ENCODE measurements at places on chromosomes 6 and 20.

- no peak for DNase-seq
These were observed 136.7 kb upstream of the EEF1E1 start for GRCh38 chr6:8238773-8239683.

- peak; percentile 66 for DNase-seq
These were observed 93.8 kb upstream of the LY86 start for GRCh38 chr6:6494677-6495076.

- DNase-seq, result peak; percentile 24
These were observed 276.9 kb upstream of the SUPT3H start for GRCh38 chr6:45654673-45655072.

DNA sequence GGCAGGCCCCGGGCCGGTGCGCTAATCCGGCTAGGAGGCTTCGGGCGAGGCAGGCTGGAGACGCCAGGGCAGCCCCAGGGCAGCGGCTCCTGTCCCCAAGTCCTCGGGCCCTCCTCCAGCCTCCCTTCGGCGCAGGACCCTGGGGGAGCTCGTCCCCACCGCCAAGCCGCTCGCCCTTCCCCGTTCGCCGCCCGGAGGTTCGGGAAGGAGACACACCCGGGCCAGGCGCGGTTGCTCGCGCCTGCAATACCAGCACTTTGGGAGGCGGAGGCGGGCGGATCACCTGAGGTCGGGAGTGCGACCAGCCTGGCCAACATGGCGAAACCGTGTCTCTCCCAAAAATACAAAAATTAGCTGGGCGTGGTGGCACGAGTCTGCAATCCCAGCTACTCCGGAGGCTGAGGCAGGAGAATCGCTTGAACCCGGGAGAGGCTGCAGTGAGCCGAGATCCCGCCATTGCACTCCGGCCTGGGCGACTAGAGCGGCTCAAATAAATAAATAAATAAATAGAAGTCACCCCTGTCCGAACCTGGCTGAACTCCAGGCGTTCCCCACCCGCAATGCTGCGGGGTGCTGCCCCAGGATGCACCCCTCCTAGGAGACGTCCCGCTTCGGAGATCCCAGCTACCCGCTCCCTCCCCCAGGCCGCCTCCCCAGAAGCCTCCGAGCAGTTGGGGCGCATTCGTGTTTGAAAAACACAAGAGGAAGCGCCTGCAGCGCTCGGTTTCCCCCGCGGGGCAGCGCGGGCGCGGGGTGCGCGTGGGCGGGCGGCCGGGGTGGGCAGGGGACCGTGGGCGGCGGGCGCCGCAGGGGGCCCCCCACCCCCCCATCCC, 27.5 kb downstream of the SERPINB9 start:
- peak; percentile 54 for DNase-seq

- DNase-seq, result no peak
These were observed 58.5 kb upstream of the ATXN1 start for GRCh38 chr6:16819752-16820151.

DNA sequence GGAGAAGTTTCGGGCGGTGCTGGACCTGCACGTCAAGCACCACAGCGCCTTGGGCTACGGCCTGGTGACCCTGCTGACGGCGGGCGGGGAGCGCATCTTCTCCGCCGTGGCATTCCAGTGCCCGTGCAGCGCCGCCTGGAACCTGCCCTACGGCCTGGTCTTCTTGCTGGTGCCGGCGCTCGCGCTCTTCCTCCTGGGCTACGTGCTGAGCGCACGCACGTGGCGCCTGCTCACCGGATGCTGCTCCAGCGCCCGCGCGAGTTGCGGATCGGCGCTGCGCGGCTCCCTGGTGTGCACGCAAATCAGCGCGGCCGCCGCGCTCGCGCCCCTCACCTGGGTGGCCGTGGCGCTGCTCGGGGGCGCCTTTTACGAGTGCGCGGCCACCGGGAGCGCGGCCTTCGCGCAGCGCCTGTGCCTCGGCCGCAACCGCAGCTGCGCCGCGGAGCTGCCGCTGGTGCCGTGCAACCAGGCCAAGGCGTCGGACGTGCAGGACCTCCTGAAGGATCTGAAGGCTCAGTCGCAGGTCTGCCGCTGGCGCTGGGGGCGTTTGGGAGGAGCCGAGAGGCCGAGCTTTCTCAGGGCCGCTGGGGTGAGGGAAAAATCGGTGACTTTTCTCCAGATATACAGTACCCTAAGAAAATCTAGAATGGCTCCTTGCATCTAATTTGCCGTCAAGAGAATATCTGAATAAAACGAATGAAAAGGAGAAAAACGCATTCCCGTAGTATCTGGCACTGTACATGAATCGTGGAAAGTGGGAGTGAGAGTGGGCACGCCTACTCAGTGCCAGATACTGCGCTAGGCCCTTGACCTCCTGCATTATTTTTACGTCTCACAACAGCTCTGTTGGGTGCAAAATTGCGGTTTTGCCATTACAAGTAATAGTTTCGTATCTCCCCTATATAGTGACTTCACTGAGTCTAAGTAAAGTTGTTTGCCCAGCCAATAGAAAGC, 1.0 kb downstream of the CALHM6 start:
- DNase-seq, result peak; percentile 56

- DNase-seq, result no peak
These were observed 40.7 kb upstream of the FOXQ1 start for GRCh38 chr6:1271071-1271763.

GRCh38 chr6:14758421-14759081, 487.3 kb upstream of the JARID2 start:
- peak; percentile 89 for DNase-seq

GRCh38 chr6:4378319-4378996, 243.1 kb upstream of the ECI2 start:
- DNase-seq, result no peak

DNA sequence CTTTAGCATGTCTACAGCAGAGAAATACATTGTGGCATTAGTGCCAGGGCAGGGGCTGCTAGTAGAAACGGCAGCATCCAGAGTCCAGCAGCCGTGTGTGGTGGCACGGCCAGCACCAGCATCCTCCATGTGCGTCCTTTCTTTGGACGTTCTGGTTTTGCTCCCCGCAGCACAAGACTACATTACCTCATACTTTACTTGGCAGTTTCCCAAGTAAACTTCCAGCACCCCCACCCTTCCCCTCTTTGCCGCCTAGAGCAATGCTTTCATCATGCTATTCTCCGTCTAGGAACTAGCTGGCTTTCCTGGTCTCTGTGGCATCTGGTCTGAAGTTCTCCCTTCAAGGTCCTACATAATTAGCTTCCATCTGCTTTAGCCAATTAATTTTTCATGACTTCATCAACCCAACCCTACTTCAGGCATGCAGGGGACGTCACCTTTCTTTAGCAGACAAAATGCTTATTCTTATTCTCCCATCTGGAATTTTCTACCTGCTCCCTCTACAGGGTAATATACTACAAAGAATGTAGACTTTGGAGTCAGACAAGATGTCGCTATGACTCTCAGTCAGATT, 67.6 kb downstream of the BLOC1S5 start:
- peak; percentile 3 for DNase-seq

DNA sequence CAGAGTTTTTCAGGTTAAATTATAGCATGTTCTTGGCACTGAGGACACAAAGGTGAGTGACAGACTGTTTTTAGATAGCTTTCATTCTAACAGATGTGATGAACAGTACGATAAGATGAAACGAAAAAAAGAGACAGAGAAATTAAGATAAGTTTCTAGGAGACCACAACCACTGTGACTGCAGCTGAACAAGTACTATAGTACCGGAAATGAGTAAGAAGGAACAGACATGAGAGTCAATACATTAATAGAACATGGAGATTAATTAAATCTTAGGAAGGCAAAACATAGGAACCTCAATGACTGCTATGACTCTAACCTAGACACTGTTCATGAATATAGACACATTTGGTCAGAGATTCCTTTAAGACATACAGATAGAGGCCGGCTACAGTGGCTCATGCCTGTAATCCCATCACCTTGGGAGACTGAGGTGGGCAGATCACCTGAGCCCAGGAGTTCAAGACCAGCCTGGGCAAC, 40.2 kb downstream of the HBS1L start:
- no peak for DNase-seq

DNA sequence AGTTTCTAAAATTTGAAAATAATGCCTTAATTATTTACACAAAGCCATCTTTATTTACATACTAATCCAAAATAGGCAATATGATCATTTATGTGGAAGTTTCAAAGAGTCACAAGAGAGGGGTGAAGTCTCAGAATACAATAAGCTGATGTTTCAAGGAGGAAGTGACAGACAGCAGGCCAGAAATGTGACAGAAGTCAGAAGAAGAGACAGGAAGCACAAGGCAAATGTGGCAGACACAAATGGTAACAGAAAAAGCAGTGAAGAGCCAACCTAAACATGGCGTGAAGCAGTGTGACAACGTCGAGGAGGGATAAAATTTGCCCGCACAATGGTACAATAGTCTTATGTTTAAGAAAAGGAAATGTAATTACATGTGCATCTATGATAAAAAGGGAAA, 59.8 kb downstream of the SHPRH start:
- peak; percentile 16 for DNase-seq

- peak; percentile 30 for DNase-seq
These were observed 143.6 kb upstream of the GJE1 start for GRCh38 chr6:141988954-141989705.

DNA sequence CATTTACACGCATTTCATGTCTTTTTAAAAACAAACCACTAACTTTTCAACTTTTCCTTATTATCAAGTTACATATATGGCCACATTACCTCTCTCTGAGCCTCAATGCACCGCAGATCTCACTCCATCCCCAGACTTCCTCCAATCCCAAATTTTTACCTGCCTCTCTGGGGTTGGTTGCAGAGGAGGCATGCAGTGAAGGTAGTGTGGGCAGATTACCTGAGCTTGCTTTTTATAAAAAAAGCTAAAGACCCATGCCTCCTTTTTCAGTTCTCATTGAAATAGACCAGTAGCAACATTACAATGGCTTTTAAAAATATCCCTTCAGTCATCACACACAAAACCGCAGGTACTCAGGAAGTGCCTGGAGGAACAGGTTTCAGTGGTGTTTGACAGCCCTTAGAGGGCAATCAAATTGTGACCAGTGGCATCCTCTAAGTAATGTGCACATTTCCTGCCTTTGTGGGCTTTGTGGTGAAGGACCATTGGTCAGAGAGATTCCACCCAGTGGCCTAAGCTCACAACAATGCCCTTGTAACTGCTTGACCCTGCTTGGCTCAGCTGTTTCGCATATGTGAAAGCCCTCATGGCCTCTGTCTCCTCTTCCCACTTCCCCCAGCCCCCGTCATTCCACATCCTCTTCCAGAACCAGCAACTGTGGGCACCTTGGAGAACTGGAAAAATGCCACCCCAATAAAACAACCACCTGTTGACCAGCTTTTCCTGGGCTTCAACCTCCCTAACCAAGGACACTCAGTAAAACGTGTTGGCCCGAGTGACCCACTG, 30.2 kb upstream of the IL17A start:
- DNase-seq, result no peak

DNA sequence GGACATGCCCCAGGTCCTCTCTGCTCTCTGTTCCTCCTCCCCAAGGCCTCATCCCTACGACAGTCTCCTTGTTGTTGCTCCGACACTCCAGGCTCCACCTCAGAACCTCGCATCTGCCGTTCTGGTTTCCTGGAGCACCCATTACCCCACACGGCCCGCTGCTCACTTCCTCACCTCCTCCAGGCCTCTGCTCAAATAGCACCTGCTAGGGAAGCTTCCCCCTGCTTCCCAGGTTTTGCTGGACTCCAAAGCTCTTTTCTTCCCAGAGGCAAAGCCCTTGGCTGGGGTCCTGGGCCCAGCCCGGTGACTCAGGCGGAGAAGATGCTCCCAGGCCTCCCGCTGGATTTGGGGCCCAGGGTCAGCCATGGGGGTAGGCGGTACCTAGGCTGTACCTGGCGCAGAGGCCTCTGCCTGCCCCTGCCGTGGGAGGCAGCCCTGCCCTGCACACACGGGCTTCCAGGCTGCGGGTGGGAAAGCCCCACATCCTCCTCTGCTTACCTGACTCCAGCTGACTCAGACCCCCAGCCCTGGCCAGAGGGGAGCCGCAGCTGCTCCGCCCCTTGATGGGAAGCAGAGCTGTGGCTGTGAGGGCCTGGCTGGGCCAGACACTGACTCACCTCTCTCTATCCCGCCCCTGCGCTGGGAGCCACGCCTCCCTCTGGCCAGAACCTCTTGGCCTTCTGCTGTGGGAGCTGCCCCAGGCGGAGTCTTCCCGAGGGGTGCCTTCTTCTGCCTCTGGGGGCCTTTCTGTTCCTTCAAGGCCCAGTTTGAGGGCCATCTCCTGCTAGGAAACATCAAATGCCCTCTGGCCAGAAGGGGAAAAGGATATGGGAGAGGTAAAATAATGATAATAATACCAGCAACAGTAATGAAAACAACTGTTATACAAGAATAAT, 130.5 kb downstream of the CEBPB start:
- DNase-seq, result peak; percentile 87

GRCh38 chr6:144289006-144289405, 3.9 kb downstream of the UTRN start:
- no peak for DNase-seq

DNA sequence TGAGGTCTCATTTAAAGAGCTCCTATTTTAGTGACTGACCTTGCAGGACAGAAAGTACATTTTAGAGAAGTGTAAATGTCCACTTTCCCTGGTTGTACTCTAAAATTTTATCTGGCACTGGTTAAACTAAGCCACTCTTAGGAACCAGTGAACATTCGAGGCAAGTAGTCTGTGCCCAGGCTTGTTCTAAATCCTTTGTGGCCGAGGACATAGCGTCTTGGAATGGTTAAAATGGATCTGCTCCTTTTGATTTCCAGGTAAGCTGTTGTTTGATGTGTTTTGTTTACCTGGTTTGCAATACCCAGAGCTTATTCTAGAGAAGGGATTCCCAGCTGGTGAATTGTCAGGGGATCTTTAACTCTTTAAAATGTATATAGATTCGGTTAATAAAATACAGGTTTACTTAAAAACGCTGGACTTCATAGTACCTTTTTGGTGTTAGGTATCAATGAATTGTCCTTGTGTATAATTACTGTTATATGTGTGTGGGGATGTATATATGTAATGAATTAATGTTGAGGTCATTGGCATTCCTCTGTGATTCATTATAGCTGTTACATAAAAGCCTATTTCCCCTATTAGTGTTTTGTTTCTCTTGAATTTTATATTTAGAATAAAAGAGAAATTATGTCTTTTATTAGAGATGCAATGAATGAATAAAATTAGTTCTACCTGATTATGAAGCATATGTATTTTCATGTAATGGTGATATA, 15.8 kb downstream of the SNX9 start:
- DNase-seq, result peak; percentile 10

Measured in inflammatory macrophage treated with lipopolysaccharide for 4 hours (primary cell).